Stimulated activated memory B cell treated with anti-CD40 and anti-IgM and Interleukin-4, amounts not matched to agents 10 μg/mL and 1 μg/mL and 100 μg/mL, for 72 hours (primary cell): ENCODE measurements at places on chromosomes 7 and 10.

- no peaks in the 10 kb centered on the region for H3K27me3 ChIP-seq
- H3K27ac ChIP-seq: no peak overlapping the region
- H3K4me1 ChIP-seq: no peaks in the 10 kb centered on the region
- no peak for ATAC-seq
- no peak overlapping the region for H3K4me3 ChIP-seq
Measured at GRCh38 chr7:111308691-111309090, 217.8 kb downstream of the LRRN3 start.

GRCh38 chr10:56068040-56068439 is 293.0 kb downstream of the ZWINT start:
- H3K4me3 ChIP-seq: no peak overlapping the region
- H3K36me3 ChIP-seq: no peaks in the 10 kb centered on the region
- H3K4me1 ChIP-seq: no peaks in the 10 kb centered on the region
- ATAC-seq: peak; percentile 62
- no peak overlapping the region for H3K27ac ChIP-seq

- no peaks in the 10 kb centered on the region for H3K4me1 ChIP-seq
- H3K4me3 ChIP-seq: no peak overlapping the region
- no peak overlapping the region for H3K27ac ChIP-seq
- ATAC-seq: no peak
Measured at GRCh38 chr10:19970717-19971116, 154.5 kb downstream of the PLXDC2 start.

DNA sequence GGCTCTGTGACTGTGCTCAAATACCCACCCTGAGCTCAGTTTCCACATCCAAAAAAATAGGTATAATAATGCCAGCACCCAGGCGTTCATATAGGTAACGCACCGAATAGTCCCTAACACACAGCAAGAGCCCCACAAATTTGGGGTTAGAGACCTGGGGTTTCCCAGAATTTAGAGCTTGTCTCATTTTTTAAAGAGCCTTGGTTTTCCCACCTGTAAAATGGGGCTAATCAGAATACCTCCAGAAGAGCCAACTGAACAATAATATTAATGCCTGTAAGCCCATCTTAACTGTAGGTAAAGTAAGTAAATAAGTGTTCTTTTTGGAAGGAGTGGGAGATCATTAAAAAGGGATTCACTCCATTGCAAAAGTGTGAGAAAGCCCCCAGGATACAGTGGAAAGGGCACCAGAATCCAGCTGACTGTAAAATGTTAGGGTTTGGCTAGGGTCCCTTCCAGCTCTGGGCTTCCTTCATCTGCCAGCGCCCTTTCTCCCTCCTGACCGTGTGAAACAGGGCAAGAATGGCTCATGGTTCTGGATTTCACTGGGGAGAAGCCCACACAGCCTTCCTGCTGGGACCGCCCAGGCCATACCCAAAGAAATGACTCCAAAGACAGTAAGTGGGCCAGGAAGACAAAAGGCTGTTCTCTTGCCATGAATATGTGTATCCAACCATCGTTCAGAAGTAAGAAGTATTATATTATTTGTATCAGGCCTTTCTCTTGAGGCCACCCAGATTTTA is 2.1 kb downstream of the MTURN start:
- ATAC-seq: no peak
- H3K36me3 ChIP-seq: no peaks in the 10 kb centered on the region
- H3K4me1 ChIP-seq: peaks cover 11% of the 10 kb centered on the region
- H3K4me3 ChIP-seq: peak overlapping the region; percentile 89
- no peaks in the 10 kb centered on the region for H3K27me3 ChIP-seq

DNA sequence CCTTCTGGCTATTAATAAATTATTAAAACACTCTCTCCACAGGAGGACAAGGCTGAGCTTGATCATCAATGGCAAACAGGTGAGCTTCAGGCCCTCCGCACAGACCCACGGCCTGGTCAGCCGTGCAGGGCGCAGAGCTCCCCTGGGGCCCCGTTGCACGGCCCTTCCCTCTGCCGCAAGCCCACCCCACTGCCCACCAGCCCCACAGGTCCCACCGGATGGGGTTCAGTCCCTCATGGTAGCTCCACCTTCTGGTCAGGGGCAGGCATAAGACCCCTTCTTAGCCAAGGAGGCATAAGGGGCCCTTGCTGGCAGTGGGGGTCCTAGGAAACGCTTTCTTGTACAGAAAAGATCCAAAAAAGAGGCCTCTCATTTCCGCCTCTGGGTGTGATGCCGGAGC is 84.6 kb downstream of the MAD1L1 start:
- no peak overlapping the region for H3K27ac ChIP-seq
- H3K4me1 ChIP-seq: peaks cover 4% of the 10 kb centered on the region
- peaks cover 61% of the 10 kb centered on the region for H3K36me3 ChIP-seq
- no peak for ATAC-seq
- no peak overlapping the region for H3K4me3 ChIP-seq

GRCh38 chr10:77131214-77131613 is 506.4 kb downstream of the KCNMA1 start:
- no peak overlapping the region for H3K27ac ChIP-seq
- no peak for ATAC-seq
- H3K4me3 ChIP-seq: no peak overlapping the region
- no peaks in the 10 kb centered on the region for H3K36me3 ChIP-seq

DNA sequence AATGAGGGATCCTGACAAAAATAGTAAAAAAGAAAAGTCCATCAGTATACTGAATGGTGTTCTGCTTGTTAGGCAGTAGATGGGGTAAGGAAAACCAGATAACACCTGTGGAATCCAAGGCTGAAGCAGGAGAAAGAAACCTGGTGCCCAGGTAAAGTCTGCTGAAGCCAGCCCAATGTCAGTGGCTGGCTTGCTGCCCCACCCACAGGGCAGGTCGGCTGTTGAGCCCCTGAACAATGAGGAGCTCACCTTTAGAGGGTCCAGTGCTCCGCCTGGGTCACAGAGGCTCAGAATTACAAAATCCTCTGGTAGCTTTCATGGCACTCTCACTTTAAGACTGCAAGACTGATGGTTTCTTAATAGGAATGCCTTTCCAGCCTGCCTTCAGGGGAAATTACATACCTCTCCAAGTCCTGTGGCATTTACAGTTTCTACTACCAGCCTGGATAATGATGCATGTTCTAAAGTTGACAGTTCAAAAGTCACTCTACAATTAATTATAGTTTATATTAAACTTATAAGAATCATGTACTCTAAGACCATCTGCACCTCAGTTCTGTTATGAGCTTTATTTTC is 23.8 kb downstream of the DHX32 start:
- H3K4me3 ChIP-seq: no peak overlapping the region
- H3K27ac ChIP-seq: no peak overlapping the region
- peaks cover 11% of the 10 kb centered on the region for H3K36me3 ChIP-seq
- H3K4me1 ChIP-seq: no peaks in the 10 kb centered on the region
- H3K27me3 ChIP-seq: no peaks in the 10 kb centered on the region

DNA sequence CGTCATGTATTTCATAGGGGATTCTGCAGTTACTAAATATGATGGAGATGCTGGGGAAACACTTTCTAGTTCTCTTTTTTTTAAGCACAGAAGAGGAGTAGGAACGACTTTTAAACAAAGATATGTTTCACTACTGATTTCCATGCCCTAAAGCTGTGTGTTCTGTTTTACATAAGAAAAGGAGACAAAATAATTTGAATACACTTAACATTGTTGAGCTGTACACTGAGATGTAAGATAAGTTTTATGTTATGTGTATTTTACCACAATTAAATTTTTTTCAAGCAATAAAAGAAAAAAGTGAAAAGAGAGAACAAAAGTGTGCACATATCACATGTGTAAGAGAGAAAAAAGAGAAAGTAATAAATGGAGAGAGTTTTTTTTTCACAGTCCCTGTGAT is 408.2 kb downstream of the PHTF2 start:
- H3K27me3 ChIP-seq: no peaks in the 10 kb centered on the region
- H3K4me3 ChIP-seq: no peak overlapping the region
- no peak overlapping the region for H3K27ac ChIP-seq
- H3K4me1 ChIP-seq: no peaks in the 10 kb centered on the region
- ATAC-seq: no peak
- H3K36me3 ChIP-seq: no peaks in the 10 kb centered on the region

- peaks cover 28% of the 10 kb centered on the region for H3K36me3 ChIP-seq
- H3K4me3 ChIP-seq: no peak overlapping the region
- no peak for ATAC-seq
- H3K4me1 ChIP-seq: peaks cover 36% of the 10 kb centered on the region
- no peaks in the 10 kb centered on the region for H3K27me3 ChIP-seq
Measured at GRCh38 chr7:151076863-151077704, 3.5 kb downstream of the FASTK start.

GRCh38 chr10:104393387-104393786 is 39.8 kb downstream of the CFAP58 start:
- no peak overlapping the region for H3K27ac ChIP-seq
- H3K4me3 ChIP-seq: no peak overlapping the region
- no peak for ATAC-seq
- no peaks in the 10 kb centered on the region for H3K36me3 ChIP-seq
- peaks cover 39% of the 10 kb centered on the region for H3K27me3 ChIP-seq

DNA sequence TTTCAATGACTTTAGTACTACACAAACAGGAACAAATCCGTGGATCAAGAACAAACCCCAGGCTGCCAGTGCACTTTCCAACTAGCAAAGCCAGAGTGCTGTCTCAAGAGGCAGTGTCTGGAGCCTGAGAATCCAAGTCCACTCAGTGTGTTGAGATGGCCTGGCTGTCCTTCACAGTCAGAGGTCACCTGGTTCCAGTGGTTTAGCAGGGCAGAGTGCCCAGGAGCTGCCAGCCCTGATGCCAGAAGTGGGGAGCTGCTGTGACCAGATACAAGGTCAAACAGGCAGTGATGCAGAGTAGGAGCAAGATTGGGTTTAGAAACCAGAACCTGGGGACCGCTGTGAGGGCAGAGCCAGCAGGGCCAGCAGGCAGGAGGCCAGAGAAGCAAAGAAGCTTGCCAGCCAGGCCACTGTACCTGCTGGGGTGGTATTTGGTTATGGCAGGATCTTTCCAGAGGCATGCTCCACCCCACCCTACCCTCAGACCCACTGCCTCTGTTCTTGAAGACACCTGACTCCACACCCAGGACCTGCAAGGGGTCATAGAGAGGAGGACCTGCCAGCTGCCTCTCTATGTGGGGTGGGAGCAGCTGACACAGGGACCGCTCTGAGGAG is 35.6 kb upstream of the C10orf90 start:
- no peaks in the 10 kb centered on the region for H3K4me1 ChIP-seq
- no peak overlapping the region for H3K27ac ChIP-seq
- no peaks in the 10 kb centered on the region for H3K27me3 ChIP-seq
- no peaks in the 10 kb centered on the region for H3K36me3 ChIP-seq

GRCh38 chr10:5871596-5871995 is 18.1 kb downstream of the ANKRD16 start:
- H3K27ac ChIP-seq: peak overlapping the region; percentile 52
- H3K27me3 ChIP-seq: no peaks in the 10 kb centered on the region
- H3K4me1 ChIP-seq: peaks cover 20% of the 10 kb centered on the region
- ATAC-seq: no peak
- H3K4me3 ChIP-seq: no peak overlapping the region

GRCh38 chr10:62710182-62710581 is 94.3 kb upstream of the ADO start:
- no peak for ATAC-seq
- peaks cover 10% of the 10 kb centered on the region for H3K36me3 ChIP-seq
- H3K4me3 ChIP-seq: no peak overlapping the region
- no peaks in the 10 kb centered on the region for H3K27me3 ChIP-seq
- peak overlapping the region; percentile 40 for H3K27ac ChIP-seq

- no peaks in the 10 kb centered on the region for H3K27me3 ChIP-seq
- H3K27ac ChIP-seq: peak overlapping the region; percentile 59
- peaks cover 36% of the 10 kb centered on the region for H3K4me1 ChIP-seq
- ATAC-seq: no peak
- no peak overlapping the region for H3K4me3 ChIP-seq
Measured at GRCh38 chr10:2980791-2981360, 86.5 kb upstream of the PFKP start.

- no peaks in the 10 kb centered on the region for H3K36me3 ChIP-seq
- no peak overlapping the region for H3K4me3 ChIP-seq
- H3K4me1 ChIP-seq: no peaks in the 10 kb centered on the region
- no peaks in the 10 kb centered on the region for H3K27me3 ChIP-seq
- H3K27ac ChIP-seq: no peak overlapping the region
Measured at GRCh38 chr7:117667456-117667855, 187.6 kb downstream of the CFTR start.

- no peak for ATAC-seq
- H3K27me3 ChIP-seq: peaks cover 80% of the 10 kb centered on the region
- peak overlapping the region; percentile 74 for H3K4me3 ChIP-seq
- no peak overlapping the region for H3K27ac ChIP-seq
Measured at GRCh38 chr7:27161214-27161720, 4.1 kb downstream of the HOXA9 start.

DNA sequence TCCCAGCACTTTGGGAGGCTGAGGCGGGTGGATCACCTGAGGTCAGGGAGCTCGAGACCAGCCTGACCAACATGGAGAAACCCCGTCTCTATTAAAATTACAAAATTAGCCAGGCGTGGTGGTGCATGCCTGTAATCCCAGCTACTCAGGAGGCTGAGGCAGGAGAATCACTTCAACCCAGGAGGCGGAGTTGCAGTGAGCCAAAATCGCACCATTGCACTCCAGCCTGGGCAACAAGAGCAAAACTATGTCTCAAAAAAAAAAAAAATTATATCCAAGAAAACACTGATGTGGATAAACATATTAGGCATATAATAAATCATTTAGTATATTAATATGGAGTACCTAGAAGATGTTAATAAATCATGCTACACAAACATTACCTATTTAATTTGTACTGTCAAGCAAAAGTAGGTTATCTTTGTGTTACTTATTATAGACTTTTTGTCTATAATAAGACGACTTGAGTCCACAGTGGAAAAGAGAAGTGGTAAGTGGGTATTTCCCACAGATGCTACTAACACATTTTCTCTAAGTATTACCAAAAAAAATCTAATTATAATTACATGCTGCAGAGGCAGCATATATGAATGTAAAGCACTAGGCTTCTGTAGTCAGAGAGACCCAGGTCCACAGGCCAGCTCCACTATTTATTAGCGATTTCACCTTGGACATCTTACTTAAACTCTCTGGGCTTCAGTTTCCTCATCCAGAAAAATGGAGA is 34.5 kb downstream of the DNMBP start:
- H3K36me3 ChIP-seq: peaks cover 17% of the 10 kb centered on the region
- H3K27me3 ChIP-seq: no peaks in the 10 kb centered on the region
- no peak overlapping the region for H3K4me3 ChIP-seq
- peaks cover 35% of the 10 kb centered on the region for H3K4me1 ChIP-seq
- peak; percentile 75 for ATAC-seq
